ENCODE measurements at places on chromosomes 1 and 21.

DNA sequence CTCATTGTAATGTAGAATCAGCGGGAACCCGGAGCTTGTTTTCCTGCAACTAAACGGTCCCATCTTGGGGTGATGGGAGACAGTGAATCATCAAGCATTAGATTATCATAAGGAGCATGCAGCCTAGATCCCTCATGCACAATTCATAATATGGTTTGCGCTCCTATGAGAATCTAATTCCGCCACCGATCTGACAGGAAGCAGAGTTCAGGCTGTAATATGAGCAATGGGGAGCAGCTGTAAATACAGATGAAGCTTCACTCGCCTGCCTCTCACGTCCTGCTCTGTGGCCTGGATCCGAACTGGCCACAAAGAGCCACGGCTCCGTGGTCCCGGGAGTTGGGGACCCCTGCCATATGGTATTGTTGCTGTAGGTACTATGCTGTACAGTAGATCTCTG lies 1.6 kb downstream of the IFI44 start:
- DNase-seq = no peak

GRCh38 chr21:42594616-42595282 lies 58.7 kb upstream of the PDE9A start:
- no peak for DNase-seq

DNA sequence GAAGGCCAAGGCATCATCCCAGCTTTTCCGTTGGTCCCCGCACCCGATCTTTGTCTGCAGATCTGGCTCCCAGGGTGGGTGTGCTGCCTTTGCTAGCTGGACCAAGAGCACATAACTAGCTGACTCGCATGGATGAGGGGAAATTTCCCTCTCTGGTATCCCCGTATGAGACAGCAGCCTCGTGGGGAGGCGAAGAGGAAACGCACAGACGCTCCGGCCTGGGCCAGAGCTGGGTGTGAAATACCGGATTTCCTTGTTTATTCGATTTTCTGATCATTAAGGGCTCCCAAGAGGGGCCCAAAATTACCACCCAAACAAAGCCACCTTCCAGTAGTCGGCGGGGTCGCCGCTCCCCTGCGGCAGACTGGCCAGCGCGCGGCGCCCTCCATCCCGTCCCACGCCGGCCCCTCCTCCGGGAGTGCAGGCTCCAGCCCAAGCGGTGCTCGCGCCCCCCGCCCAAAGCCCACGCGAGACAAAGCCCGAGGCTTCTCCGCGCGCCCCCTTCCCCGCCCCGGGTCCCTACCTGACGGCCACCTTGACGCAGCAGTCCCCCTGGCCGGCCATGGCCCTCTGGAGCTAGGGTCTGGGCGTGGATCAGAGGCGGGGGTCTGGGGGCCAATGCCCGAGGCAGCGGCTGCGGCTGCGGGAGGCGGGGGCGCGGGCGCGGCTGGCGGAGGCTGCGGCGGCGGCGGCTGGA lies 546 bp downstream of the KIF21B start:
- DNase-seq = no peak

- DNase-seq = peak; percentile 56
Observed at GRCh38 chr1:45550401-45551351, at the start of gene AKR1A1. TSS of gene AKR1A1 (plus strand) at chr1:45550826. CDS start at chr1:45561795, 10,969 bp downstream.

- no peak for DNase-seq
Observed at GRCh38 chr1:33727310-33727709, 136.6 kb upstream of the HMGB4 start.

GRCh38 chr1:19442154-19443096 lies 42.9 kb downstream of the CAPZB start:
- no peak for DNase-seq

DNA sequence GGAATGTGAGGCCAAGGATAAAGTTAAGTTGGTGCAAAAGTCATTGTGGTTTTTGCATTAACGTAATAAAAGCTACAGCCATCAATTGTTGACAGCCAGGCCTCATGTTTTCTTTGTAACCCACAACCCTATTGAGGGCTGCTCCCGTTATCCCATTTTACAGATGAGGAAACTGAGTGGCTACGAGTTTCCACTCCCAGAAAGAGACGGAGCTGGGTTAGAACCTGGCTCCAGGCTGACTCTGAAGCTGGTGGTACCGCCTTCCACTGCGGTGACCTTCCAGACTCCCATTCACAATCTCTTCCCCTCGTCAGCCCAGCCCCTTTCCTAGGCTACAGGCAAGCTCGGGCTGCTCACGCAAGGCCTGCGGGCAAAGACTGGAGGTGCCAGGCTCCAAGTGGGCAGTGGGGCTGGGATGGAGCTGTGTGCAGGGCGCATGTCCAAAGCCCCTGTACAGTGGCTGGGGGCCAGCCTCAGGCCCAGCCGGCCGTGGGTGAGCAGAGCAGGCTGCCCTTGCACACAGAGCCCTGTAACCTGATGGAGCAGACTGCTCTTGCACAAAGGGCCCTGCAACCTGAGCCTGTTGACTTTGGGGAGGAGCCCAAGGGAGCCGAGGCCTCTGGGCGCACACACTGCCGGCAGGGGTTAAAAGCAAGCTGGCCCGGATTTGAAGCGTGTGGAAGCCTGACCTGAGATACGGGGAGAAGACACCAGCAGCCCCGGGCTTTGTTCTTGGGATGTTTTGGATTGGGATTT lies 97.4 kb upstream of the TMPRSS2 start:
- no peak for DNase-seq

DNA sequence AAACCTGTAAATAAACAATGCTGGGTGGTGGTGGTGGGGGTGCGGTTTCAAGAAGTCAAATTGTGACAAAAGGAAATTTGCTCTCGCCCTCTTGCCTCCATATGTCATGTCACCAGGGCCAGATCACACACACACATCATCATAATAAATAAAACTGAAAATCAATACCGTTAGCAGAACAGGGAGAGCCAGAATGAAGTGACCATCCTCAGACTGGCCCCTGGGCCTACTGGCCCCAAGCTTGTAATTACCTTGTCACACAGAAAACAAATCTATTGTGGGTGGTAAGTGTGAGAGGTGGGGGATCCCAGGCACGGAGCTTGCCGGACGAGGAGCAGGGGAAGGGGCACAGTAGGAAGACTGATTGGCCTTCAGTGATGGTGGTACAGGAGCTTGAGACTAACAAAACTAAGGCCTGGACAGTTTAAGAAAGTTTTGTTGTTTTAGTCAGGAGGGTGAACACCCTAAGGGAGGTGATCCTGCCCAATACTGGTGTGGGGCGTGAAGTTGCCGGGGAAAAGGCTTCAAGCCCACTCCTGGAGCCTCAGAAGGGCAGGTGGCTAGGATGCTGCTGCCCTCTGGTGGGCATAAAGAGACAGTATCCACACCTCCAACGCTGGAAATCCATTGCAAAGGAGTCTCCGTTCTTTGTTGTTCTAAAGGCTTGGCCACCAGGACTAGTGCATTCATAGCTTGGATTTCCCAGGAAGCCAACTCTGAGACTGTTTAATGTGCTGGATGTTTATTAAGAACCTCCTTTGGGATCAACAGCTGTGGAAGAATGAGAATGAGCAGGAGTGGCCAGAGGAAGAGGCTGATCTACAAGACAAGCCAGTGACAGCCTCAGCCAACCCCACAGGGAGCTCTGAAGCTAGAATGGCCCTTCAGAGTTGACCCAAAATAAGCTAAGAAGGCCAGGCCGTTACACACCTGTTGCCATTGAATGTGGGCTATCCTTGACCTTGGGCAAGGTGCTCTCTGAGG lies 8.1 kb upstream of the C1orf216 start:
- no peak for DNase-seq

DNA sequence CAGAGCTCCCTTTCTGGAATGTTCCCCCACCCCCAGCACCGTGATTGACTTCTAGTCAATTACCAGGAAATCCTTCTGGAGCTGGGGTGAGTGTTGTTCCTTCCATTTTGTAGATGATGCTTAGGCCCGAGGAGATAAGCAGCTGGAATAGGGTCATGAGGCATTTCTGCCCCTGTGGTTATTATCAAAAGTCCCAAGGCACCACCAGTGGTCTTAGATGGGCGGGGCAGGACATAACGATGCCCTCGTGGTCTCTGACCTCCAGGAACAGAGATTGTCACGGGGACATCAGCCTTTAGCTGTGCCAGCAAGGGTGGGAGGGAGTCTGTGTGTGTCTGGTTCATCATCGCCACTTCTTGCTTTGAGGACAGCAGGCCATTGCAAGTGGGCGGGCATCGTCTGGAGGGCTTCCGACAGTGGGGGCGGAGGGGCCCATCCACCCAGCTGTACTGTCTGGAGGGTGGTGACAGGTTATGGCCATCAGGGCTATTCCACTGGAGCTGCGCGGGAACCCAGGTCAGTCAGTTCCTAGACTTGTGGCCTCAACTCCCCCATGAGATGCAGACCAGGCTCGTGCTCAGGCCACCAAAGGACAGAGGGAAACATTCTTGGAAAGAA lies 22.6 kb downstream of the TNFRSF8 start:
- no peak for DNase-seq

DNA sequence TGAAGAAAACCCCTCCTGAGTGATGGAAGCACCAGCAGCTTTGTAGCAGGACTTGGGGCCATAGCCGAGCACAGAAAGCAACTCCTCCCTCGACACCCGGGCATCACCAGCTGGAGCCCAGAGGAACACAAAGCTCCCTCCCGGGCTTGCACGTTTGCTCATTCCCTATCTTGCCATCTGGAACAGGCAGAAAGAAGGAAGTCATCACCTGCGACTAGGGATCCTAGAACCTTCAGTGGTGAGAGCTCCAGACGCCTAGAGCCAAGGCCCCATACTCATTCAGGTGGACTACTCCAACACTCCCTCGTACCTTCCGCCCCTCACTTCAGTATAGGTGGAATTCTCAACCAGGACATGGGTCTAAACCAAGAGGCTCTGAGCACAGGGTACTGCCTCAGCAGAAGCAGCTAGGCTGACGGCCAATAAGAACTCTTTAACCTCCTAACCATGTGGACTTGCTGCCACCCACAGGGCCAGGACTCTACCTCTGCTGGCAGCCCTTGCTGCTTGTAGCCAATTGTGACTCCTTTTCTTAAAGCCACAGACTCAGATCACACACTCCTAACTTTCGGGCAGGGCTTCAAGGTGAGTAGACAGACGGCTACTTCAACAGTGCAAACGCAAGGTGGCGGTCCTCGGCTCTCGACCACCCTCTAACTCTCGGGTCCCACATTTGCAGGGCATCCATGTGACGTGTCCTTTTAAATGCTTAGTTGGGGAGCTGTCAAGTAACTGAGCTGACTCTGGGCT lies 65.4 kb downstream of the NPHP4 start:
- no peak for DNase-seq

- no peak for DNase-seq
Observed at GRCh38 chr1:110220324-110220723, 10.2 kb downstream of the KCNC4 start.

- no peak for DNase-seq
Observed at GRCh38 chr1:65311760-65312159, 2.4 kb downstream of the DNAJC6 start.

- no peak for DNase-seq
Observed at GRCh38 chr1:153341431-153341934, 7.2 kb downstream of the PGLYRP4 start.

- DNase-seq = no peak
Observed at GRCh38 chr21:34544032-34544496, 32.1 kb upstream of the KCNE1 start.

DNA sequence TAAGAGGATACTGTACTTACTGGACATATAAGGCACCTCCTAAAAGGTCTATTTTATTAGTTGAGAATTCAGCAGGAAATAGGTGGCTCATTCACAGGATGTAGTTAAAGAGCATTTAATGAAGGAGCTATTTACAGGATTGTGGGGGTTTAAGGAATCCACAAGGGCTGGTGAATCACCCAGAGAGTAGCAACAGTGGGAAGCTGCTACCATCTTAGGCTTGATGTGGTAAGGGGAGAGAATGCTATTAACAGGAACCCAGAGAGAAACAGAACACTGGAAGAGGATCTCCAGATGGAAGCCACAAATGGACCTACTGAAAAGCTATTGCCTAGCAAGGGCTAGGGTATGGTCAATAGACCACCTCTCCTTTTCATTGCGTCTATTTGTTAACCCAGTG lies 52.0 kb upstream of the COL11A1 start:
- DNase-seq = no peak

- peak; percentile 96 for DNase-seq
Observed at GRCh38 chr1:221816899-221817298, 75.0 kb upstream of the DUSP10 start.

- no peak for DNase-seq
Observed at GRCh38 chr1:52748119-52748518, 21.9 kb downstream of the ZYG11B start.

DNA sequence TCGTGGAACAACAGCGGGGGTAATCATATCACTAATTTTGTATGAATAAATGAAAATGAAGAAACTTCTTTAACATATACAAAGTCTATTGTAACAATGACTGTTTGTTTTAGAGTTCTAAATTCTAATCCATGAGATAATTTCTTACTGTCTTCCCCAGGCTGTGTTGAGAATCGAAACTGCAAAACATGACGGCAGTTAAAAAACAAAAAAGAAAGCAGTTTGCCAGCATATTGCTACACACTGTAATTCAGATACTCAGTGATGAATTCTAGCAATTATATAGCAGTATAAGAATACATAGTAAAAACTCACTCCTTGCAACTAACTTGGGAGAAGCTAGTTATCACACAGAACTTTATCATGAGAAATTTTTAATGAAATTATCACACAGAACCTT lies 22.1 kb downstream of the INSL5 start:
- DNase-seq = no peak

- no peak for DNase-seq
Observed at GRCh38 chr1:174875306-174875705, 124.4 kb upstream of the CACYBP start.

- no peak for DNase-seq
Observed at GRCh38 chr1:23392125-23392855, 22.7 kb upstream of the ZNF436 start.

GRCh38 chr1:111364690-111365089 lies 62.8 kb downstream of the OVGP1 start:
- DNase-seq = no peak

GRCh38 chr21:45791562-45792418 lies 148.3 kb downstream of the PCBP3 start:
- DNase-seq = no peak

DNA sequence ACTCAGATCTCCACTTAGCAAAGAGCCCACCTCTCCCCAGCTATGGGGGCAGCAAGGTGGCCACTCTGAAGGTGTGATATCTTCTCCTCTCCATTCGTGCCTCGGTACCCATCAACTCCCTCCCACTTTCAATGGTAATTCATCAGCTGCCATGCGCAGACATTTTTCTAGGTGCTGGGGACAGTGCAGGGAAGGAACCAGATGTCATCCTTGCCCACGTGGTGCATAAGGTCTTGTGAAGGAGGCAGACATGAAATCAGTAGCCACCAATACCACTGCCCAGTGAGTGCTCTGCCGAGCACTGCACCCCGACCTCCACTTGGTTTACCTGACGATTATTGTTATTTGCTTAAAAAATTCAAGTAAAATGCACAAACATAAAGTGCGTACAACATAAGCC lies 76.3 kb upstream of the CSF3R start:
- DNase-seq = no peak

DNA sequence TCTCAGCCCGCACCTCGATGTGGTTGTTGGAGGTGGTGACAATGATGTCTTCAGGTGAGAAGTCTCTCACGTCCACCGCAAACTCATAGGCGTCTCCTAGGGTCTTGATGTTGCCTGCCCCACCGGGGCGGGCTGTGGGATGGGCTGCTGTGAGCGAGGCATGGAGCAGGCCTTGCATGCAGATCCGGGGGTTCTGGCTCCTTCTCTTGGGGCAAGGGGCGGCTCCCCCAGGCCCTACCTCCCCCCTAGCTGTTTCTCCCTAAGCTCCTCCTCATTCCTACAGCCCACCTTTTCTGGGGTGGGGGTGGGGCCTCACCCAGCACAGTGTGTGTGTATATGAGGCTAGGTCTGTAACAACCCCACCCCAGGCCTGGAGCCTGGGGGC lies 775 bp downstream of the HSPB7 start:
- no peak for DNase-seq
